Neural progenitor cell (in vitro differentiated cells): ENCODE measurements at places on chromosomes 12 and 14. TPM values are rescaled to one million over a fixed set of nuclear protein-coding genes. Genes with fewer than 3 reads are reported as not detected.
A peak's percentile ranks its signal among the peaks of the same experiment; 100 is the strongest.

GRCh38 chr14:31566456-31566855 lies 5.3 kb downstream of the NUBPL start:
- no peak for DNase-seq

DNA sequence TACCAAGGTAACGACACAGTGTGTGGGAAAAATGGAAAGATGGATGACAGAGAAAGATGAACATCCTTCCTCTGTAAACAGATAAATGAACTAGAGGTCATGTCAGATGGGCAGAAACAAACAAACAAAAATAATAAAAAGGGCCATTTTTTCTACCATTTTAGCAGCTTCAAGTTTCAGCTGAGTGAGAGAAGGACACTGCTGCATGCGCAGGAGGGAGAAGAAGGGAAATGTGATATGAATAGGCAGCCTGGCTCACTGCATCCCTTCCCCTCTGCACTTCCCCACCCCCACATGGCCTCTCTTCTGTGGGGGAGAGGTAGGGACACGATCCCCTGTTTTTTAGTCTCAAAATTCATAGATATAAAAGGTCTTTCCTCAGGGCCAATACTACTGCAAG lies 492.0 kb downstream of the NELL2 start:
- DNase-seq = no peak

DNA sequence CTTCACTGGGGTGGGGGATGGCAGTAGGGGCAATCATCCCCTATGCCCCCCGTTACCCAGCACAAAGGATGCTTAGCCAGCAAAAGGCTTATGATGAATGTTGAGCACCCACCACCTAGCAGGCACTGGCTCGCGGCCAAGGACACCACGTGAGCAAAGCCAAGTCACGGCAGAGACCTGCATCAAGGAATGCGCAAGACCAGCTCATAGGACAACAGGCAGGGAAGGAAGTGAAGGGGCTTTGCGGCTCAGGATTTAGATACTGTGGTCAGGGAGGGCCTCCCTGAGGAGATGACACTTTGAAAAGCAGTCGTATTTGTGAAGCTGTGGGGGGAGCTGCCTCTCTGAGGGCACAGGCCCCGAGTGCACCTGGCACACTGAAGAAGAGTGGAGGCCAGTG lies 32.8 kb downstream of the SH2B3 start:
- DNase-seq = peak; percentile 21

DNA sequence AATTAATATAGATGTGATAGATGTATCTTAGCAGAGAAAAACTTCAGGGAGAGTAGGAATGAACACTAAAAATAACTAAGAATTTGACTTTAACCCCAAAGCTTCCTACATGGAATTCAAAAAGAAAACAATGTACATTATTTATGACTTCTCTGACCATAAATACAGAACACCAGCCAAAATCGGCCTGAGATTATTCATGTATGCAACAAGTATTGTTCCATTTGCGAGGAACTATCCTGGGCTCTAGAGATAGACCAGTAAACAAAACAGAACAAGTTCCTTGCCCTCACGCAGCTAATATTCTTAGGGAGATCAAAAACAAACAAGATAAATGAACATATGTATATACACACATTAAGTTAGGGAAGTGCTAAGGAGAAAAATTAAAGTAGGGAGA lies 432.3 kb upstream of the SOX5 start:
- no peak for DNase-seq

DNA sequence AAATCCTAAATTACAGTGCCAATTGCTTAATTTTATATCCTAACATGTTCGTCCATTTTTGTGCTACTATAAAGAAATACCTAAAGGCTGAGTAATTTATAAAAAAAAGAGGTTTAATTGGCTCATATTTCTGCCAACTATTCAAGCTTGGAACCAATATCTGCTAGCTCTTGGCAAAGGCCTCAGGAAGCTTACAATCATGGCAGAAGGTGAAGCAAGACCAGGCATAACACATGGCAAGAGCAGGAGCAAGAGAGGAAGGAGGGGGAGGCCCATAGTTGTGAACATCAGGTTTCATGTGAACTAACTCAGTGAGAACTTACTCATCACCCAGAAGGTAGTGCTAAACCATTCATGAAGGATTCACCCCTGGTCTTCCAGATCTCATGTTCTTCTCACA lies 494.3 kb downstream of the CCER1 start:
- no peak for DNase-seq

DNA sequence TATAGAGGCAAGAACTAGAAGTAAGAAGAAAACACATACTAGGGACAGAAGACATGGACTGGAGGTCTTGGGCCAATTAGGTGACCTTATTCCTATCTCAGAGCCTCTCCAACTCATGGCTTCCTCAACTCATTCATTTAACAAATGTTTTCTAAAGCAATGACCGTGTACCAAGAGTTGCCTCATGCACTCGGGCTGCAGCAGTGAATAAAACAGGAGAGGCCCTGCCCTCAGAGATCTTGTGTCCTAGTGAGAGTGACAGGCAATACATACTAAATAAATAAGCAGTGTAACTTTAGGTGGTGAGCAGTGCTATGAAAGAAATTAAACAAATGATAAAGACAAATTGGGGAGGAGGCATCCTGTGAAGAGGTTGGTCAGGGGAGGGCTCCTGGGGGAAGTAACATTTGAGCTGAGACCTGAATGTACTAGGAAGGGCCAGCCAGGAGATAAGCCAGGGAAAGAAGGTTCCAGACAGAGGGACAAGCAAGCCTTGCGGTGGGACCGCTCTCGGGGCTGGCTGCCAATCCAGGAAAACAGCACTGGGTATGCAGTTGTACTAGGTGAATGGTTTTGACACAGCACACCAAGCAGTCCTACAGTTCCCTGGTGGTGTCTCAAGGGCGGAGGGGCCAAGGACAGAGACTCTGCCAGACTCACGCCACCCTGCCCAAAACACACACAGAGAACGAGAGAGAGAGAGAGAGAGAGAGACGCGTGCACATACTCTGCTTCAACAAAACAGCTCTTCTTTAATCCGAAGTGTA lies 1.3 kb downstream of the NINJ2 start:
- DNase-seq = no peak

- peak; percentile 8 for DNase-seq
Measured at GRCh38 chr12:10716704-10717315, 6.3 kb downstream of the YBX3 start.

DNA sequence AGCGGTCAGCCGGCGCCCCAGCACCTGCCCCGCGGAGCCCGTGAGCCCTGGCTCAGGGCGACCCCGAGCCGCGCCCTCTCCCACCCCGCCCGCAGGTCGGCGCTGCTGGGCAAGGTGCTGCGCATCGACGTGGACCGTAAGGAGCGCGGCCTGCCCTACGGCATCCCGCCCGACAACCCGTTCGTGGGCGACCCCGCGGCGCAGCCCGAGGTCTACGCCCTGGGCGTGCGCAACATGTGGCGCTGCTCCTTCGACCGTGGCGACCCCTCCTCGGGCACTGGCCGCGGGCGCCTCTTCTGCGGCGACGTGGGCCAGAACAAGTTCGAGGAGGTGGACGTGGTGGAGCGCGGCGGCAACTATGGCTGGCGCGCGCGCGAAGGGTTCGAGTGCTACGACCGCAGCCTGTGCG lies 14.4 kb downstream of the HHIPL1 start:
- no peak for DNase-seq

DNA sequence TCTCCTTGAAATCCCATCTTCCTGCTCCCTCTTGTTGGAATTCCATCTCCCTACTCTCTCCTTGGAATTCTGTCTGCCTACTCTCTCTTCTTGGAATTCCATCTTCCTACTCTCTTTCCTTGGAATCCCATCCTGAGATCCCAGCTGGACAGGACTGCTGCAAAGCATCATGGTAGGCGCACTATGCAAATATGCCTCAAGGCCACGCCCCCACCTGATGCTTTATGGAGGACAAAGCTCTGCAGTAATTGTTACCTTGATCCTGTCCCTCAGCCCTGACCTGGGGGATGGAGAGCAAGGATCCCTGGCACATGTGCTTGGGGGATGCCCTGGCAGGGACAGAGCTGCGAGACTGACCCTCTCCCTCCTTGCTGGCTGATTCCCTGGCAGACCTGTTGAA lies 185.6 kb downstream of the TBX5 start:
- DNase-seq = peak; percentile 29

- DNase-seq = no peak
Measured at GRCh38 chr12:21983095-21983494, 41.9 kb upstream of the ABCC9 start.

- no peak for DNase-seq
Measured at GRCh38 chr12:59444932-59445331, 150.9 kb upstream of the SLC16A7 start.

GRCh38 chr14:84095681-84096080 lies 1434.3 kb upstream of the FLRT2 start:
- DNase-seq = no peak

- DNase-seq = no peak
Measured at GRCh38 chr12:2366711-2367110, 313.9 kb downstream of the CACNA1C start.

DNA sequence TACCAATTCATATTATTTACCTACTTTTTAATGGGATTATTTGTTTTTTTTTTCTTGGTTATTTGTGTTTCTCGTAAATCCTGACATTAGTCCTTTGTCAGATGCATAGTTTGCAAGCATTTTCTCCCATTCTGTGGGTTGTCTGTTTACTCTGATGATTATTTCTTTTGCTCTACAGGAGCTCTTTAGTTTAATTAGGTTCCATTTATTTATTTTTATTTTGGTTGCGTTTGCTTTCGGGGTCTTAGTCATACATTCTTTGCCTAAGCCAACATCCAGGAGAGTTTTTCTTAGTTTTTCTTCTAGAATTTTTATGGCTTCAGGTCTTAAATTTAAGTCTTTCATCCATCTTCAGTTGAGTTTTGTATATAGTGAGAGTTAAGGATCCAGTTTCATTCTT lies 289.9 kb downstream of the AKAP6 start:
- DNase-seq = no peak

DNA sequence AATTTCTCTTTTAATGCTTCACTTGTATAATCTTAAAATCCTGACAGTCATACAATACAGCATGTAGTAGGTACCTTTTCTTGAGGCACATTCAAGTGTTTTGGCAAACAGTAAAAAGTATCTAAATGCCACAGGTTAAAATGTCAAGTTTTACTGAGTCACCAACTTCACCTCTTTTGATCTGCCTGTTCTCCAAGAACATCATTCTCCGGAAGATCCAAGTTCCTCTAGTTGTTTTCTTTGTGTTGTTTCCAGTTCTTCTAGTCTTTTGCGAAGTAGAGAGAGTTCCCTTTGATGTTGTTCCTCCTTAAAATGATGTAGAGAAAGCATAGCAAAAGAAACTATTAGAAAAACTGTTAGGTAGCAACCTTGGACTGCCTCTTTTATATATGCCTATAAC lies 151.1 kb downstream of the CEP83 start:
- no peak for DNase-seq

GRCh38 chr12:31035967-31036665 lies 37.5 kb upstream of the DDX11 start:
- DNase-seq = no peak

DNA sequence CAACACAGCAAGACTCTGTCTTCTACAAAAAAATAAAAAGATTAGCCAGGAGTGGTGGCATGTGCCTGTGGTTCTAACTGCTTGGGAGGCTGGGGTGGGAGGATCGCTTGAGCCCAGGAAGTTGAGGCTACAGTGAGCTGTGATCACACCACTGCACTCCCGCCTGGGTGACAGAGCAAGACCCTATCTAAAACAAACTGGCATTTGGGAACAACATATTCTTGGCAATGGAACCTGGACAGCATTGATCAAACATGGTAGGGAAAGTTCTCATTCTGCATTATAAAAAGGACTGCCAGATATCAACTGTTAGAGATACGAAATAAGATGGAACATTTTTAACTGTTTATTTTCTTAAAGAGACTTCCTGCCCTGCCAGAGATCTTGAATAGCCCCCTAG lies 81.5 kb downstream of the PPP2R5C start:
- DNase-seq = no peak

GRCh38 chr12:92297405-92297804 lies 151.8 kb upstream of the BTG1 start:
- no peak for DNase-seq

DNA sequence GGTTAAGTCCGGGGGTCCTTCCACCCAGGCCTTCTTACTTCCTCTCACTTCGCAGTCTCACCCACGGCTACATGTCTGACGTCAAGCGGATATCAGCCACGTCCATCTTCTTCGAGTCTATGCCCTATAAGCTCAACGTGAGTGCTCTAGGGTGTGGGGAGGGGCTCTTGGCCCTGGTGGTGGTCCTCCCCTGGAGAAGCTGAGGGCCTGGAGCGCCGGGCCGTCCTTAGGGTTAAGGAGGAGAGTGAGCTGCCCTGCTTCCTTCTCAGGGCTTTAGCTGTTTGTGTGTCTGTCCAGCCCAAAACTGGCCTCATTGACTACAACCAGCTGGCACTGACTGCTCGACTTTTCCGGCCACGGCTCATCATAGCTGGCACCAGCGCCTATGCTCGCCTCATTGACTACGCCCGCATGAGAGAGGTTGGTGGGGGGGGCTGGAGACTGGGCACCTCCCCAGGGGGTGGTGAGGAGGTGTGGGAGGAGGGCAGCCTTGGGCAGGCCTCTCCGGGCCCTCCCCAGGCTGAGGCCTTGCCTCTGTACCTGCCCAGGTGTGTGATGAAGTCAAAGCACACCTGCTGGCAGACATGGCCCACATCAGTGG lies 2.7 kb downstream of the SHMT2 start:
- DNase-seq = no peak

- DNase-seq = peak; percentile 44
Measured at GRCh38 chr14:21840765-21841164, 167.1 kb upstream of the OR4E1 start.

GRCh38 chr12:124812356-124812755 lies 51.3 kb downstream of the SCARB1 start:
- DNase-seq = no peak

GRCh38 chr12:64621257-64621942 lies 11.1 kb downstream of the RASSF3 start:
- no peak for DNase-seq

GRCh38 chr12:44397631-44398030 lies 478.5 kb downstream of the NELL2 start:
- DNase-seq = no peak

DNA sequence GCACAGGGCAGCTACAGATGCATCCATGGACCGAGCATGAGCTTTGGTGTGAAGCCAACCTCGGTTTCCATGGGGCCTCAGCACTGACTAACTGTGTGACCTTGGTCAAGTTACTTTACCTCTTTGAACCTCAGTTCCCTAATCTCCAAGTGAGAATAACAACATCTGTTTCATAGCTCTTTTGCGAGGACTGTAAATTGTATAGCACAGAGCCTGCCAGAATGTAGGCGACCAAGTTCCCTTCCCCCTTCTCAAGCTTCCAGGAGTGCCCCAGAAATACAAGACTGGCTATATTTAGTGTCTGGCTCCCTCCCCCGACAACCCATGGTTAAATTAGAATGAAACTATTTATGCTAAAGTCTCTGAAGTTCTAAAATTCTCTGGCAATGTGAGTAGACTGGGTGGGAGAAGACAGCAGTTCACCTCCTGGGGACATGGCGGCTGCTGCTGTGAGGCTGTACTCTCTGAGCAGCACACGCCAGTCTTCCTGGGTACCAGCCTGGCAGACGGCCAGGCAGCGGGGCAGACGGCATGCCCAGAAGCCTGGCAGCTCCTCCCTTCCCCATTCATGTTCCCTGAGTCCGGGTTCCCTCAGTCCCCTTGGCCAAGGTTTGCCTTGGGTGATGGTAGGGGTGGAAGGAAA lies 22.0 kb upstream of the TMED10 start:
- no peak for DNase-seq

Gene SIX6
- total RNA-seq = 1.4 and 1.7 TPM in 2 replicates

Gene GDF11
- 9.1 and 21.9 TPM in 2 replicates for total RNA-seq

Gene IL22
- not detected in 2 replicates for total RNA-seq

Gene SYNE2
- 88.1 and 105 TPM in 2 replicates for total RNA-seq

Gene OR4N5
- not detected in 2 replicates for total RNA-seq

Gene CCDC177
- 8.6 and 19.7 TPM in 2 replicates for total RNA-seq

Gene LTB4R
- total RNA-seq = 1.9 and 4.6 TPM in 2 replicates

Gene LRP6
- total RNA-seq = 61.6 and 68.0 TPM in 2 replicates

Gene HOXC12
- total RNA-seq = not detected in 2 replicates

Gene KLRF1
- total RNA-seq = not detected in 2 replicates

Gene WBP11
- total RNA-seq = 41.6 and 53.5 TPM in 2 replicates
